ENCODE measurements at places on chromosomes 2 and 18.

DNA sequence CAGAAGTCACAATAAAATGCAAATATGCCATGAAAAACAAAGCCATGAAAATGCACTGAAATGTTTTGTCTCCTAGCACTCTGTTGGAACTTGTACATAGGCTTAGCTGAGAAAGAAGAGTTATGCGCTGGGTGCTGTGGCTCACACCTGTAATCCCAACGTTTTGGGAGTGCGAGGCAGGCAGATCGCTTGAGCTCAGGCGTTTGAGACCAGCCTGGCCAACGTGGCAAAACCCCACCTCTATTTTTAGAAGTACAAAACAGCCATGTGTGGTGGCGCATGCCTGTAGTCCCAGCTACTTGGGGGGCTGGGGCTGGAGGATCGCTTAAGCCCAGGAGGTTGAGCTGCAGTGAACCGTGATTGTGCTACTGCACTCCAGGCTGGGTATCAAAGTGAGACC, 39.9 kb downstream of the IRS1 start:
- no peak for DNase-seq

DNA sequence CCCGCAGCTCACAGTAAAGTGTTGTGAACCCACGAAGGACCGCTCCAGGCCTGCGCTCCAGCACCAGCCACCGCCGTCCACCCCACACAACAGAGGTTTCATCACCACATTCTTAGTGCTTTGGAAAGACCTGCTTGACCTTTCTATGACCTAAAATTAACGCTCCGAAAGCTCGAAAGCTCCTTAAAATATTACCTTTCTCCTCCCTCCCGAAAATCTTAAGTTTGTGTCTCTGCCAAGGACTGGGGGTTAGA, 149.2 kb downstream of the TWIST2 start:
- no peak for DNase-seq

- DNase-seq, result no peak
Observed at GRCh38 chr2:150646746-150647145, 159.3 kb upstream of the RND3 start.

- no peak for DNase-seq
Observed at GRCh38 chr2:79370976-79371538, 141.8 kb upstream of the CTNNA2 start.

- DNase-seq, result no peak
Observed at GRCh38 chr2:155100261-155100660, 401.8 kb downstream of the KCNJ3 start.

DNA sequence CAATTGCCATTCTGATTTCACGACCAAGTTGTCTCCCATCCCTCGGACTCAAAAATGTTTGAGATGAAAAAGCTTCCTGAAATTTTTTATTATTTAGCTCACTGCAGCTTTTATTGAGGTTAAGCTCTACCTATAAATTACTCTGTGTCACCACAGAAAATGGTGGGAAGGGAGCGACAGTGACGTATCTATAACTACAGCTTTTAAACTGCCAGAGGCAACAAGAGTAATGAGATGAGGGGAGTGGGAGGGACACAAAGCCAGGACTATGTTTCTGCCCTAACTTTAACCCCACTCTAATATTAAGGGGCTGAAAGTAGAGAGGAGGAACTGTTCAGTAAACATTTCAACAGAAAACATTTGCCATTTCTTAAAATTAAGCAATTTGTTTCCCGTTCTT, 37.4 kb downstream of the SMAD2 start:
- DNase-seq, result no peak

DNA sequence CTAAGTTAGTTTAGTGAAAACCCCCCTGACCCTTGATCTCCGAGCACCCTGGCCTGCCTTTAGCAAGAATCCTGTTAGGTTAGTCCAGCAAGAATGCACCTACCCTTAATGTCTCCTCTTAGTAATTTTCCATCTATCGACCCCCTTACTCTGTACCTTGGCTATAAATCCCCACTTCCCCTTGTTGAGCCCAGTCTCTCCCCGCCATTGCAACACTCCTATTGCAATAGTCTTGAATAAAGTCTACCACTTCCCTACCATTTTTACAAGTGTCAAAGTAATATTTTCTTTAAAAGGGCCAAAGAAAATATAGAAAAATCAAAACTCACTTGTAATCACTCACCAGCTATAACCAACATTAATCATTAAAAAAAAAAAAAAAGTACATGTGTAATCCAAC, 4.2 kb upstream of the ZBTB7C start:
- DNase-seq, result no peak

GRCh38 chr2:109395494-109396201, 218.1 kb downstream of the SEPTIN10 start:
- DNase-seq, result no peak

- no peak for DNase-seq
Observed at GRCh38 chr2:164879901-164880535, 38.4 kb upstream of the COBLL1 start.

- DNase-seq, result no peak
Observed at GRCh38 chr2:216829533-216829932, 30.3 kb downstream of the TNP1 start.

DNA sequence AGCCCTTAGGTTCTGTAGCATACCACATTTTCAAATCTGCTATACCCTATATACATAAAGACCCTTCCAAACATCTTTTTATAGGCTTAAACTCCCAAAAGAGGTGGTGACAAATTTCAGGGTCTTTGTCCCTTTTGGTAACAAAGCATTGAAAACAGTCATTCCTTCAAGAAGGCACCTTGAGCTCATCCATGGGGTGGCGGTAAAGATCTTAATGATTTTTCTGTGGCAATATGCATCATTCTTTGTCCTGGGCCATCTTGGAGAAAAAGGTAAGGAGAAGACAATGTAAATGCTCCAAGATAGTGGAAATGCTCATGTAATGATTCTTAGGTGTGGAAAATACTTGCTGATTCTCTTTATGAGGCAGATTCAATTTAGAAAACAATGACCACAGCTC, 890.5 kb downstream of the CNTNAP5 start:
- DNase-seq, result no peak

DNA sequence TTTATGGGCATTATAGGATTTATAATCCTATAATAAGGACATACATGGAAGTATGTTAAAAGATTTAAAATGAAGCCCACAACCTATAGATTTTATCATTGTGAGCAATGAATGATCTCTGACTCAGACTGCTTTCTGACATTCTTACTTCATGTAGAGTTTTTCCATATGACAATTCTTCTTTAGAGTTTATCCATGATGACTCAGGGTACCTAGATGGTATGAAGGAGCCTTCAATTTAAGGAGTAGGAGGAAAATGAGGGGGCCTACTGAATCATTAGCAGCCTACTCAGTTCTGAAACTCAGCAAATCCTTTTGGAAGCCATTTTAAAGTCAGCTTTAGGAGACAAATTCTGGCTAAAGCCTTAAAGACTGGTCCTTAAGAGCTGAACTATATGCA, 10.4 kb downstream of the PELI1 start:
- no peak for DNase-seq

GRCh38 chr2:176129813-176130146, 275 bp downstream of the HOXD8 start:
- no peak for DNase-seq

DNA sequence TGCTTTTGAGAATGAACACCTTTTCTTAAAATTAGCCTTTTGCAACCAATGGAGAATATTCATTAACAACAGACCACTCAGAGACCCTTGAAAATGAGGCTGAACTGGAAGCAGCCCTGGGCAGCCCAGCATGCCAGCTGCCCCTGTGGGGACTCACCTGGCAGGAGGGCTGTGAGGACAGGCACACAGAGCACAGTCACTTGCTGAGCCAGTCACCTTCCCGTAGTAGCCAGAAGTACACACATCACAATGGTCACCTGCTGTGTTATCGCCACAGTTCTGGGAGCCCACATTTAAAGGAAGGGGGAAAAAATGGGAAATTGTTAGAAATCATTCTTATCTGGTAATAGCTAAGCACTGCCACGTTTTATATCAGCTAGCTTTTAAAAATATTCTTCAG, 115.5 kb downstream of the LAMA1 start:
- no peak for DNase-seq

DNA sequence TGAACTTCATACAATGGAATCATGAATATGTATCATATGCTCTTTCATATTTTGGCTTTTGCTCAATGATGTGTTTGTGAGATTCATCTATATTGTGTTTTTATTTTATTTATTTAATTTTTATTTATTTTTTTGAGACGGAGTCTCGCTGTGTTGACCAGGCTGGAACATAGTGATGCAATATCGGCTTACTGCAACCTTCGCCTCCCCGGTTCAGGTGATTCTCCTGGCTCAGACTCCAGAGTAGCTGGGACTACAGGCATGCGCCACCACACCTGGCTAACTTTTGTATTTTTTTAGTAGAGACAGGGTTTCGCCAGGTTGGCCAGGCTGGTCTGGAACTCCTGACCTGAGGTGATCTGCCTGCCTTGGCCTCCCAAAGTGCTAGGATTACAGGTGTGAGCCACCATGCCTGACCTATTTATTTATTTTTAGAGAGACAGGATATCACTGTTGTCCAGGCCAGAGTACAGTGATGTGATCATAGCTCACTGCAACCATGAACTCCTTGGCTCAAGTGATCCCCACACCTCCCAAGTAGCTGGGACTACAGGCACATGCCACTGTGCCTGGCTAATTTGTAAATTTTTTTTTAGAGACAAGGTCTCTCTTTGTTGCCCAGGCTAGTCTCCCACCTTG, 74.5 kb downstream of the TET3 start:
- DNase-seq, result no peak

DNA sequence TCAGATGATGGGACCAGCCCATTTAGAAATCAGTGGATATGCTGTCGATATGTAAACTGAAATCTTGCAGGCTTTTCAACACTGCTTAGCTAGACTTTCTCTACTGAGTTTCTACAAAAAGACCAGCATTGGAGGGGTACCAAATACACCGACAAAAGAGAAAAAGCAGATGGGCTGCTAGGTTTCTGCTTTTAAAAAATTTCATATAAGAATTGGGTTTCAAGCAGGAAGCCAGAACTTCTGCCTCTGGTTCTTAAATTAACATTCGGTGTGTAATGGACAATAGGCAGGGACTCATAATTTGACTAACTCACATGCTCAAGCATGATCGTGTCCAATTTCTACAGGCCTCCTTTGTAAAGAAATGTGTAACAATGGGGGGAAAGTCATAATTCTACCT, 3.1 kb downstream of the ARL4C start:
- no peak for DNase-seq

All from CD4-positive, alpha-beta T cell treated with Interleukin-21 for 1 hour (primary cell).